PC-3 (cell line): ENCODE measurements at places on chromosomes 6 and 20. TPM values are rescaled to one million over a fixed set of nuclear protein-coding genes. Genes with fewer than 3 reads are reported as not detected.

Gene FOXQ1
- 7.5 and 12.4 TPM in 2 replicates for total RNA-seq

Gene TGM2
- total RNA-seq, result 583 and 773 TPM in 2 replicates

Gene CEP250
- total RNA-seq, result 52.5 and 75.0 TPM in 2 replicates

Gene ACSS1
- total RNA-seq, result 2.3 and 2.4 TPM in 2 replicates

- peak; percentile 55 for DNase-seq
These were observed 24.2 kb downstream of the FKBP1A start for GRCh38 chr20:1368448-1369199.

- no peak for DNase-seq
These were observed 104.2 kb upstream of the STXBP5 start for GRCh38 chr6:147099974-147100373.

DNA sequence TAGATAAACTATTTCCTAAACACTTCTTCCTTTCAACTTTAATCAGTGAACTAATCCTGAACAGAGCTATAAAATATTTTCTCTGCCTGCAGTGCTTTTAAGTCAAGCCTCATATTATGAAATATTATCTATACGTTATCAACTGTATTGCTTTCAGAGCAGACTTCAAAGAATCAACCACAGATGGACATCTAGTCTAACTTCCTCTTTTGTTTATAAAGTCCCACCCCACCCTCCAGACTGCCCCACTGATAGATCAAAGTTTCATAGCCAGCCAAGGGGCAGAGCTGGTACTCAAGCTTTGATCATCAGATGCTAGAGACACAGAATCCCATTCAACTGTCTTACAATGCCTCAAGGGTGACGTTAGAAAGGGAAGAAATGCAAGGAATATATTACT is 308.3 kb downstream of the LAMA2 start:
- no peak for DNase-seq

- DNase-seq, result no peak
These were observed 94.0 kb downstream of the AHI1 start for GRCh38 chr6:135403584-135403983.

GRCh38 chr6:90689172-90689571 is 102.3 kb upstream of the MAP3K7 start:
- no peak for DNase-seq

- peak; percentile 41 for DNase-seq
These were observed 77.1 kb downstream of the STMND1 start for GRCh38 chr6:17178754-17179529.

DNA sequence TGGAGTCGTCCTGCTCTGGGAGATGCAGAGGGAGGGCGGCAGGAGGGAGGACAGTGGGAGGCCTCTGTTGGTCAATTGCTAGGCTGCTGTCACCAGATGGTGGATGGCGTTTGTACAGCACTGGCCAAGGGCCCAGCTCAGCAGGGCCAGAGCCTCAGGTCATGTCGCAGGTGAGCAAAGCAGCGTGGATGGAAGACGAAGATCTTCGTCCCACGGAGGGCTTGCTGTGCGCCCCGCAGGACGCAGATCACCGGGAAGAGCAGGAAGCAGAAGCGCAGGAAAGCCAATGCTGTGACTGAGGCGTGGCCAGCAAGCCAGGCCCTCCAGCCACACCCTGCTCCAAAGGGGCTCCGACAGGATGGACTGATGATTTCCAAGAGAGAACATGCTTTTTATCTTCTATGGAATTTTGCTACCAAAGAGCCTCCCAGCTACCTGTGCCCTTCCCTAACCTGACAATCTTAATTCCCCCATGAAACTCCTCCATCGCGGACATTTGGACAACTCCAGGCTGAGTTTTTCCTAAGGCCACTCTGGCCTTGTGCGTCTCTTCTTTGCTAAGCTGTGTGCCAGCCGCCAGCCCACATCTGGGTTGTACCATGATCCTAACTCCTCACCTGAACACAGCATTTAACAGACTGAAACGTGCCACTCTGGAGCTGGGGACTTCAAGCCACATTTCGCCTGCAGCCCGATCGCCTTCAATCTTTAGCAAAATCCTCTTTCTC is 3.5 kb upstream of the SLCO4A1 start:
- DNase-seq, result no peak

GRCh38 chr20:6611911-6612605 is 155.4 kb upstream of the BMP2 start:
- DNase-seq, result peak; percentile 42

DNA sequence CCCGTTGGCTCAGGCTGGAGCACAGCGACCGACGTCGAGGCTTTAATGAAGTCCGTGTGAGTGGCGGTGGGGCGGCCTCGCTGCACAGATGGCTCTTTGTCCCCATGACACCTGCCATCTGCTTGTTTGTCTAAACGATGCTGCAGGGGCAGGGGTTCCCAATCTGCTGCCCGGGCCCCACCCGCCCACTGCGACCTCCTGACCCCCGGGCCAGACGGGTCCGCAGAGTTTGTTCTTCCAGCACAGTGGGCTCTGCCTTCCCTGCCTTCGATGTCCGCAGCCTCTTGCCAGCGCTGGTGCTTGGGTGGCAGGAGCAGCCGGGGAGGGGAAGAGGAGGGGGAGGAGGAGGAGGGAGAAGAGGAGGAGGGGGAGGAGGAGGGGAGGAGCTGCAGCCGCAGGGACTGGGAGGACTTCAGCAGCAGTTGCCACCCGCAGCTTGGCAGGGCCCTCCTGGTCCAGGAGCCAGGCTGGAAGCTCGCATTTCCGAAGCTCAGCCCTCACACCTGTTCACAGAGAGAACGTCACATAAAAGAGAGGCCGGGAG is 210.0 kb downstream of the DLL1 start:
- DNase-seq, result no peak

GRCh38 chr20:47785854-47786764 is 828 bp upstream of the SULF2 start:
- DNase-seq, result peak; percentile 90

- DNase-seq, result no peak
These were observed 31.4 kb downstream of the B4GALT5 start for GRCh38 chr20:49682278-49682677.

DNA sequence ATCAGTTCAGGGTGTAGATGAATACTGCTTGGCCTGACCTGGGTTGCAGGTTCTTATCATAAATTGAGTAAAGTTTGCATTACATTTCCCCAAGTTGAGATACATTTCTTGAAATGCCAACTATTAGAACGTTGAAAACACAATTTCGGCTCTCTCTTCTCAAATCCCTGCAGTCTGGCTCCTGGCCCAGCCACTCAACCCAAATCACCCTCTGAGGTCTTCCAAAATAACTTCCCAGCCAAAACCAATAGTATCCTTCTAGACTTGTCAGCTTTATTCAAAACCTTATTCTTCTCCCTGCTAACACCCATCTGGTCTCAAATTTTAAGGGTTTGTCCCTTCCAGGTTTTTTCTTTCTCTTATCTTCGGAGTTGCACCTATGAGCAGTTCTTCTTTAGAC is 263.6 kb downstream of the EYA4 start:
- DNase-seq, result no peak

DNA sequence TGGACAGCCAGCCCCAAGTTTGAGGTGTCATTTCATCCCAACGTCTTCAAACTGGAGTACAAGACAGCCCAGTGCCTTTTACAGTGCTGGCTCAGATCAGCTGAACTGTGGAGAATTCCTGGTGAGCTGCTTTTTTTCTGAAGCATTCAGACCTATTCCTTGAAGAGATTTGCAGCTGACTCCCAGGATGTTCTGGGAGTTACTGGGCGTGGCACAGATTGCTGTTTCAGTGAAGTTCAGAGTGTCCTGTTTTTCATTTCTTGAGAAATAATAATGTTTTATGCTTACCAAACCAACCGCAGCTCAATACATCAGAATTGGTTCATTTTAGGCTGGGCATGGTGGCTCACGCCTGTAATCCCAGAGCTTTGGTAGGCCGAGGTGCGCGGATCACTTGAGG is 33.4 kb upstream of the SRPK1 start:
- DNase-seq, result no peak

DNA sequence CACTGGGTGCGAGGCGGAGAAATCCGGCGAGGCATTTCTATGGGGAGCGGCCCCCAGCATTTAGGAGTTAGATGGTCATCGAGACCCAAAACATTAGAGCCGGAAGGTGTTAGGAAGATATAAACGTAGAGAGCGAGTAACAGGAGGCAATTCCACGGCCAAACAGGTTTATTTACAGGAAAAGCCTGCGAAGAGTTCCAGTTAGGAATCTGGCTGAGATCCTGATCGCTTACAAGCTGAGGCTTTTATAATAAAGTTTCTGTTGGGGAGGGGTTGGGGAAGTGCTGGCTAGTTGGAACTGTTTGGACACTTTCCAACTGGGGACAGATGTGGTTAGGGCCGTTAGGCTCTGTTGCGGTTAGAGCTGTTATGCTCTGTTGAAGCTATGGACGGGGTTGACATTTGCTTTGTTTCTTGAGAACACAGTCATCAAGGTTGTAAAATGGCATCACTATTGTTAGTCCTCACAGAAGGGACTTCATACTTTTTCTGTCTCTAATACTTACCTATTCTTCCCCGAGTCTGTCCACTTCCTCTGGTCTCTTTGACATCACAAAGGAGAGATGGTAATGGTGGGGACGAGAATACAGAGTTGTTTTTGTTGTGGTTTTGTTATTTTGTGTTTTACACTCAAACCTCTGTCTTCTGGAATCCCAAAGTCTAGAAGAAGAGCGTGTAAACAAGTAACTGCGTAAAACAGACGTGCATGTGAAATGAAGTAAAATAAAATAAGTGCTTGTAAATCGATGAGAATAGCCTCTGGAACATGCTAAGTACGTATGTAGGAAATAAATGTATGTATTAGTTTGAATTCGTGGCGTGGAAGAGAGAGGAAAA is 554 bp upstream of the ZSCAN31 start:
- peak; percentile 72 for DNase-seq

- no peak for DNase-seq
These were observed 101.7 kb upstream of the SMLR1 start for GRCh38 chr6:130725551-130725950.

DNA sequence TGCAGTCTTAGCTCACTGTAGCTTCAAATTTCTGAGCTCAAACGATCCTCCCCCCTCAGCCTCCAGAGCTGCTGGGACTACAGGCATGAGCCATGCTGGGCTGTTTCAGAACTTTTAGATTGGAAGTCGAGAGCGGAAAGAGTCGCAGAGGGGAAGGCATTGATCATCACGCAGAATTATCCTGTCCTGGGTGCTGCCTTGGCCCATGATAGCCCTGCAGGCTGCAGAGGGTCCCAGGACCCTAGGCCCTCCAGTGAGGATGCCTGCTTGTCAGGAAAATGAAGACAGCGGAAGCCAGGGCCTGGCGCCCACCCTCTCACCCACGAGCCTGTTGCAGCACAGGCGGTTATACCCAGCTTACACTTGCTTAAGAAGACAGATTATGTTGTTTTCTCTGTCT is 9.1 kb downstream of the TMEM181 start:
- no peak for DNase-seq

- peak; percentile 92 for DNase-seq
These were observed 103.1 kb upstream of the NAA20 start for GRCh38 chr20:19913927-19914614.

GRCh38 chr6:170043150-170043819 is 247.6 kb downstream of the DLL1 start:
- no peak for DNase-seq

- DNase-seq, result peak; percentile 67
These were observed 72.8 kb downstream of the MDGA1 start for GRCh38 chr6:37624606-37625574.
